ENCODE measurements at places on chromosomes 4 and X.

GRCh38 chrX:130176354-130176776 lies 4.6 kb downstream of the RAB33A start:
- no peak for DNase-seq

GRCh38 chr4:47747211-47747610 lies 90.7 kb downstream of the CORIN start:
- no peak for DNase-seq

- DNase-seq: no peak
Measured at GRCh38 chr4:165293061-165293460, 34.4 kb upstream of the MSMO1 start.

DNA sequence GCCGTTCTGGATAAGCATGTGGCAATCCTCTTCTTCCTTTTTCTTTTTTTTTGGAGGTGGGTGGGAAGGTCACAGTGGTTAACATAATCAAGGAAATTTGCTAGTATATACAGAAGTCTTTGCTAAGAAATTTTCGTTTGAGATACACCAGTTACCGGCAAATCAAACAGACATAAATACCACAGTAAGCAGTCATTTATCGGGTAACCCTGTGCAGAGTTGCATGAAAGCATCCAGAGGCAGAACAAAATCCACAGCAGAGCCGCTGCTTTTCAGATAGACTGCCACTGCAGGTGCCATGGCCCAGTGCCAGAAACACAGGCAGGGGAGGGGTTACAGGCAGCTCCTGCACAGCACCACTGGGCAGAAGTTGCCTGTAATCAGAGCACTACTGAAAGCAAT lies 179.1 kb upstream of the MAB21L2 start:
- no peak for DNase-seq

GRCh38 chr4:55808186-55808585 lies 11.4 kb upstream of the EXOC1L start:
- DNase-seq: no peak

GRCh38 chrX:124530803-124531202 lies 184.4 kb downstream of the SH2D1A start:
- no peak for DNase-seq

DNA sequence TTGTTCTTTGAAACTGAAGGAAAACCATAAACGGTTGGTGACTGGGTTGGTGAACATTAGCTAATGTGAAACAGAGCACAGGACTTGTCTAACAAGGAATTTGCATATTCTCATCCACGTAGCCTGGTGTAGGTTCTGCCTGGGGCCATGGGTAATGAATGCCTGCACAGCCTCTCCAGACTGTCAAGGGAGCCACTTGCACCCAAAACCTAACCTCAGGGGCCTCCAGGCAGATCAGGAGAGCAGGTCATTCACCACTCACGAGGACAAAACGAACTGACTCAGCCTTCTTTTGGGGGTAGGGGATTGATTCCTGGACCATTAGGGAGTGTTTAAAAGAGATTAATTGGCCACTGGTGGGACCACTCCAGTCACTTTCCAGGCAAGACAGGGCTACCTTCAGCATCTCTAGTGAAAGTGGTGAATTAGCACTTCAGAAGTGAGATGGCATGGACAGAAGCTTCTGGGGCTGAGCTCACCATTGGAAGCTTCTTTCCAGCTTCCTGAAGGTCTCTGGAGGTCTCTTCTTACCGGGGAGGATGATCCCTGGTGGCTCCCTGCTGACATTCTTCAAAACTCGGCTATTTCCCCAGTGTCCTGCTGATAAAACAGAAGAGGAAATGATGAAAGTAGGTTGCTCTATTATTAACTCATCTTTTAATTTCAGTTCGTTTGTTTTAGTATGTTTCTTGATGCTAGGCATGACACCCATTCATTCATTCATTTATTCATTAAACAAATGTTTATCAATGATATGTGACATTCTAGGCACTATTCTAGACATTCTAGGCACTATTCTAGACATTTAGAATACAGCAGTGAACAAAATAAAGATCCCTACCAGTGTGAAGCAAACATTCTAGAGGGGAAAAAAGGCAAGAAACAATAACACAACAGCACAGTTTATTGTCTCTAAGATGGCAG lies 104.5 kb upstream of the LNX1 start:
- DNase-seq: no peak

GRCh38 chr4:7487502-7487901 lies 52.8 kb upstream of the PSAPL1 start:
- no peak for DNase-seq

DNA sequence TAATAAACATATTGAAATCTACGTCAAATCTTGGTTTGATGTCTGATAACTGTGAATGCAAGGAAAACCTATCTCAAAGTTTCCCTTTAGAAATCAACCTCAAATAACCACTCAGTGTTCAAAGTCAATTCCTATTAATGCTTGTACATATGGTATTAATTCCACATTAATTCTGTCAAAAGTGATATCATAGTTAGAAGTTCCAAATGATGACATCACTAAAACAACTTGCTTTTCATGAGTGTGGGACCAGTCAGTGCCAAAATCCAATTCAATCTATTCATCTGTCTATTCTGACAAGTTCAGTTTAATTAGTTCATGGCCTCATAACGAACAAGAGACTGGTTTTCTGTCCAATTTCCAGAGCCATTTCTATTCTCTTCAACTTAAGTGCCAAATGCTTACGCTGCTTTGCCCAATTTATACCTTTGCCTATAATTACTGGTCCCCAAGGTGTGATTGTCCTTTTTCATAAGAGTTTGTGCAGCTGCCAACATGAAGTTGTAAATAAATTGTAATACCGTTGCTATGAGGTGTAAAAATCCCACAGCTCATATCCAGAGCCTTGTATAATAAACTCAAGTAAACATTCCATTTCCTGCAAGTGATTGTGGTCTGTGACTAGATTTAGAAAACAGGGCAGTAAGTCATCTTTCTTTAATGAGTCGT lies 476.2 kb downstream of the RAB28 start:
- DNase-seq: no peak

GRCh38 chrX:734362-734761 lies 103.8 kb downstream of the SHOX start:
- DNase-seq: no peak

DNA sequence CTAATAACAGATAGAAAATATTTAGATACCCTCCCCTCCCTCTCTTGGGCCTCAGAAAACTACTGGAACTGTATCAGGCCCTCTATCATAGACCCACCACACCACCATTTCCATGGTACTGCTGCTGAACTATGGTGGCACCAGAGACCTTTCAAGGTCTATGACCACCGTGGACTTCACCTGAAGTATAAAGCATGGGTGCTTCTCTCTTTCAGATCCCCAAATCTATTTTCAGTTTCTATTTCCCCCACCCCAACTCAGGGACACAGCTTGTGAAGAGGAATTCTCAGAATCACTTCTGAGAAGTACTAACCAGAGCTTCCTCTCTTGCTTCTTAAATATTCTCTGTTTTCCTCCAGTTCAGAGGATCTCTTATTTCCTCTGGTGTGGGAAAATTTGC lies 840.8 kb upstream of the HTR2C start:
- DNase-seq: no peak

- DNase-seq: no peak
Measured at GRCh38 chr4:82850684-82851083, 40.3 kb downstream of the SEC31A start.

DNA sequence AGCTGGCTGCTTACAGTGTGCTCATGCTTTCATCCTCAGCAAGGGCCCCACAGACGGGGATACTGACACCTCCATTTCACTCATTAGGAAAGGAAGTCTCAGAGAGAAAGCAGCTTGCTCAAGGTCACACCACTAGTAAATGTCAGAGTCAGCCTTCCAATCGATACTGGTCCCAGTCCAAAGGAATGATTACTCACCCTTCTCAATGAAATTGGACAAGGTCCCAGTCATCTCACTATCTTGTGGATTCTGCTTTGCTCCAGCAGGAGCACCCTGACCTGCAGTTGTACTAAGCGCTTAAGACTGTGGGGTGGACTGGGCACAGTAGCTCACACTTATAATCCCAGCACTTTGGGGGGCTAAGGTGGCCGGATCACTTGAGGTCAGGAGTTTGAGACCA lies 132.2 kb upstream of the SLC34A2 start:
- peak; percentile 33 for DNase-seq

GRCh38 chr4:70842761-70843435 lies 3.2 kb upstream of the GRSF1 start:
- no peak for DNase-seq

DNA sequence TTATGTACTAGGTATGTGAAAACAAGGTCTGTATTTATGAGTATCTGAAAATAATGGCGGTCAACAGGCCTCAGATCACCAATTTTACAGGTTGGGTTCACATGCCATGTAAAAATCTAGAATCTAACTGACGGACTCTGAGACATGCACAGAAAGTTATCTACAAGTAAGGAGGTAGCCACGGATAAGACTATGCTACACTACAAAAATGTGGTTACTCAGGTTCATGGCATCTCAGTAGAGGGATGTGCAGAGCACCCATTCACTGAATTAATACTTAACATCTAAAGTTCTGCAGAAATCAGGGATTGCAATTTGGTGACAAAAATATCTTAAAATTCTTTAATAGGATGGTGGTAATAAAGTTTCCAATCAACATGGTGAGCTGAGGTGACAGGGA lies 155.9 kb downstream of the APBB2 start:
- no peak for DNase-seq

- DNase-seq: no peak
Measured at GRCh38 chr4:143424276-143424675, 87.6 kb downstream of the GAB1 start.

DNA sequence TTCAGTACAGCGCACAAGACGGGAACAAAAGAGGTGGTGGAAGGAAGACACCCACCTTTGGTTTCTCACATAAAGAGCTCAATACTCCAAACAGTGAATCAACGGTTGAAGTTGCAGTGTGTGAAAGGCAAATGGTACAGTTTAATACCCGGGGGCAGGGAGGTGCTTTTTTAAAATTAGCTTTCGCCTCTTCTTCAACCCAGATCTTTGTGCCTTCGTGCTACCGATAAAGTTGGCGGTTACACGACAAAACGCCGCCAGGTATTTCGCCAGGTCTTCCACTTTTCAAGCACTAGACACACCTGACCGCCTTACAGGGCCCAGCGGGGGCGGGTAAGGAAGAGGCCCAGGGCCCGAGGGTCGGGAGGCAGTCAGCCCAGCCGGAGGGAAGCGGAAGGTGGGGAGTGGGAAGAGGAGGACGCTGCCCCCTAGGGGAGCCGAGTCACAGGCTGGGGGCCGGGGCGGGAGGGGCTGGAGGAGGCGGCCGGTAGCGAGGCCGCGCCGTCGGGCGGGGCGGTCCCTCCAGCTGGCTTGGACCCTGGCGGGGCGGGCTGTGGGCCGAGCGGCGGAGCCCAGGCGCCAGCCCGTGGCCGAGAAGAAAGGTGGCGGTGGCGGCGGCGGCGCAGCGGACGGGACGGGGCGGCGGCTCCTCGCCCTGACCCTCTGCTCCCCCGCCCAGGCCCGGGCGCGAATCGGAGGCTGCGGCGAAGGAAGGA lies 16.0 kb downstream of the UTP3 start:
- DNase-seq: no peak

- DNase-seq: no peak
Measured at GRCh38 chr4:8477095-8477635, 36.6 kb downstream of the TRMT44 start.

DNA sequence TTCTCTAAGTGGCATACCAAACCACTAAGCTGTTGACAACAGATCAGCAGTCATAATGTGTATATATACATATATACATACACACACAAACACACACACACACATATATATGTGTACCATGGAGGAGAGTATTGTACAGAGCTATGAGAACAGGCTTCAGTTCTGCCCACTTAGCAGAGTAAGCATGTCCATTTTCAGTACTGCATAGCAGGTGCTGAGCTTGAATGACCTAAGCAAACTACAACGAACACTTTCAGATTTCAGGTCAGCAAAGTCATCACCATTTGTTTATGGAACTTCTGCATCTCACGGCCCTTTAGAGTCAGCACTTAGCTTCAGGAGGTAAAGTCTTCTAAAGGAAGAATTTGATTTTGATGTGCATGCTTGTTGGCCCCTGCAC lies 735.8 kb upstream of the ATOH1 start:
- no peak for DNase-seq

DNA sequence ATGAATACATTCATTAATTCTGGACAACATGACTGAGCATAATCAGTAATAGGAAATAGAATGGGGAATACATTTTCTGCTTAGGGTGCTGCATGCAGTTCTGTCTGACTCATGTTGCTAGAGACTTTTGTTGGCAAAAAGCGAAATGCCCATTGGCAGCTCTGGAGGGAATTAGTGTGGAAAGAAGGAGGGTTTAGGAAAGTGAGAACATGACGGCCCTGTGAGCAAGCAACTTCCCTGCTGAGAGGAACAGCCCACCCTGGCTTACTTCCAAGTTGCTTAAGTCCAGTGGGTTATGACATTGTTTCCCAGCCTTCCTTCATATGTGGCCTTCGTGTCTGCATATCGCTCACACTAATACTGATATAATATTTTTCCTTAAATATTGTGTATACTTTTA lies 13.8 kb downstream of the MAD2L1 start:
- DNase-seq: peak; percentile 80

DNA sequence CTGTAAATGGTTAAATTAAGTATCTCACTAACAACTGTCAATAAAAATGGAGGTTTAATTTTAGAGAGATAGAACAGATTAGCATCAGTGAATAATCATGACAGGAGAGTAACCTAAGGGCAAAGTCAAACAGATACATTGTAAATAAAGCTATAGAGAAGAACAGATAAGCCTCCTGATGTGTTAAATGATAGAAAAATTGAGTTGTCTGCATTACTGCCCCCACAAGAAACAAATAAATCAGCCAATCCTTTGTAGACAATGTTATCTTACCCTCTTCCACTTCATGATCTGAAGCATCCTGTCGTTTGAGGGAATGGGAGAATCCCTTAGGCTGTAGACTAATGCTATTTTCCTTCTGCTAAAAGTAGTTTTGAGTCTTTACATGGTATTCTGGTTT lies 147.8 kb downstream of the PCDH18 start:
- DNase-seq: no peak

DNA sequence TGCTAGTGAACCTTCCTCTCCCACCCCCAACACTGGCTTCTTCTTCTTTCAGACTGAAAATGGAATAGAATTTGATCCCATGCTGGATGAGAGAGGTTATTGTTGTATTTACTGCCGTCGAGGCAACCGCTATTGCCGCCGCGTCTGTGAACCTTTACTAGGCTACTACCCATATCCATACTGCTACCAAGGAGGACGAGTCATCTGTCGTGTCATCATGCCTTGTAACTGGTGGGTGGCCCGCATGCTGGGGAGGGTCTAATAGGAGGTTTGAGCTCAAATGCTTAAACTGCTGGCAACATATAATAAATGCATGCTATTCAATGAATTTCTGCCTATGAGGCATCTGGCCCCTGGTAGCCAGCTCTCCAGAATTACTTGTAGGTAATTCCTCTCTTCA lies 14.7 kb downstream of the TNMD start:
- DNase-seq: no peak

GRCh38 chr4:149605601-149606378 lies 209.9 kb downstream of the IQCM start:
- peak; percentile 6 for DNase-seq
